ENCODE measurements at places on chromosomes 6 and 20.

- H3K36me3 ChIP-seq, result no peaks in the 10 kb centered on the region
- DNase-seq, result no peak
- H3K4me1 ChIP-seq, result peaks cover 6% of the 10 kb centered on the region
- H3K27ac ChIP-seq, result peak overlapping the region; percentile 50
- H3K27me3 ChIP-seq, result no peaks in the 10 kb centered on the region
Measured at GRCh38 chr6:39335780-39336545, 13.5 kb upstream of the KCNK16 start.

- no peaks in the 10 kb centered on the region for H3K27me3 ChIP-seq
- no peak for DNase-seq
- H3K4me3 ChIP-seq, result no peak overlapping the region
- no peak overlapping the region for H3K27ac ChIP-seq
- no peaks in the 10 kb centered on the region for H3K4me1 ChIP-seq
- no peaks in the 10 kb centered on the region for H3K36me3 ChIP-seq
Measured at GRCh38 chr6:29500594-29500993, 12.8 kb upstream of the MAS1L start.

GRCh38 chr20:9968015-9968414, 66.8 kb upstream of the ANKEF1 start:
- H3K4me3 ChIP-seq, result no peak overlapping the region
- DNase-seq, result no peak
- H3K27me3 ChIP-seq, result no peaks in the 10 kb centered on the region
- H3K36me3 ChIP-seq, result no peaks in the 10 kb centered on the region

DNA sequence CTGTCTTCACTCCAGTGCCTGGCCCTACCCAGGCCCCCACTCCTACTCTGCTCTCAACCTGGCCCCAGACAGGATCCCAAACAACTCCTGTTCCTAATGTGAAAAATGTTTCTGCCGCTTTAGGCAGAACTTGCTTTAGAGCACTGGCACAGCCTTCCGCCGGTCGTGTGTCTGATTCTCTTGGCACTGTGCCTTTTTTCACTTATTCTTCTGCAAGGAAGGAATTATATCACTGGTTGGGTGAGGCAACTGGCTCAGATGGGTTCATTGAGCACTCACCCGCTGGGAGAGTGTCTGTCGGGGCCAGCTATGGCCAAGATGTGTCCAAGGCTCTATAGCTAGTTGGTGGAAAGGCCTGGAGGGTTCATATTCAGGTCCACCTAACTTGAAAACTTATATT, 33.6 kb upstream of the HLA-A start:
- H3K27me3 ChIP-seq, result no peaks in the 10 kb centered on the region
- no peak overlapping the region for H3K27ac ChIP-seq
- H3K4me1 ChIP-seq, result no peaks in the 10 kb centered on the region
- peak; percentile 15 for DNase-seq
- H3K4me3 ChIP-seq, result no peak overlapping the region

GRCh38 chr6:109311471-109311870, 70.8 kb downstream of the CD164 start:
- no peak for DNase-seq
- H3K27me3 ChIP-seq, result no peaks in the 10 kb centered on the region
- H3K4me3 ChIP-seq, result no peak overlapping the region
- H3K36me3 ChIP-seq, result no peaks in the 10 kb centered on the region
- H3K27ac ChIP-seq, result no peak overlapping the region

GRCh38 chr6:111805511-111806164, 67.6 kb downstream of the FYN start:
- H3K4me3 ChIP-seq, result no peak overlapping the region
- no peak overlapping the region for H3K27ac ChIP-seq
- H3K36me3 ChIP-seq, result no peaks in the 10 kb centered on the region
- no peaks in the 10 kb centered on the region for H3K4me1 ChIP-seq
- no peak for DNase-seq

GRCh38 chr6:7232351-7232750, 80.6 kb downstream of the SSR1 start:
- no peak overlapping the region for H3K4me3 ChIP-seq
- no peak overlapping the region for H3K27ac ChIP-seq
- H3K36me3 ChIP-seq, result peaks cover 63% of the 10 kb centered on the region
- no peaks in the 10 kb centered on the region for H3K27me3 ChIP-seq
- no peaks in the 10 kb centered on the region for H3K4me1 ChIP-seq

DNA sequence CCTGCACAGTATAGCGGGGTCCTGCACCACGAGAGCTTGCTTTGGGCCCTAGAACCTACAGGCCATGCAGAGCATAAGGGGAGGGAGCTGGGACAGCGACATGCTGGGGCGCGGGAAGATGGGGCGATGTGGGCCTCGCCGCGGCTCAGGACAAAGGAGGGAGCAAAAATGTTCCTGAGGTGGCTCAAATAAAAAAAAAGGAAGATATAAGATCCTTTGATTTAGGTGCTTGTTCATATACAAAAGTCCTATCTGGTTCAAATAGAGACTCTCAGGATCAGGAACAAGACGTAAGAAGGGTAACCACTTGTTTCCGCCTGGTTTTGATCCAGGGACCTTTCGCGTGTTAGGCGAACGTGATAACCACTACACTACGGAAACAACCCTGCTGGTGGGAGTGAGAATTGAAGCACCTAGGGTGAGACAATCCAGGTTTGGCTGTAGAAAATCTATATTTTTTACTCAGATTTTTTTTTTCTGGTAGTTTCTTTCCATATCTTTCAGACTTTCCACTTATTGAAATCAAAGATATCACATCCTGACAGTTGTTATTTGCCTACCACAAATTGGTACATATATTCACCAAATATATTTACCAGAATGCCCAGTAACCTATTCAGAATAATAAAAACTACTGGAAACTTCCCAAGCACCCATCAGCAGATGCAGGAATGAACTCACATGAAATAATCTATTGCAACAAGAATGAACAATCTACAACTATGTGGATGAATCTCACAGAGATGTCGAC, 177.9 kb upstream of the ZNF184 start:
- no peaks in the 10 kb centered on the region for H3K4me1 ChIP-seq
- H3K27ac ChIP-seq, result no peak overlapping the region
- no peak overlapping the region for H3K4me3 ChIP-seq
- no peaks in the 10 kb centered on the region for H3K36me3 ChIP-seq
- no peaks in the 10 kb centered on the region for H3K27me3 ChIP-seq

GRCh38 chr6:31351401-31352309, 5.3 kb downstream of the HLA-B start:
- H3K36me3 ChIP-seq, result peaks cover 3% of the 10 kb centered on the region
- H3K27me3 ChIP-seq, result no peaks in the 10 kb centered on the region
- no peak overlapping the region for H3K4me3 ChIP-seq
- no peak overlapping the region for H3K27ac ChIP-seq
- no peaks in the 10 kb centered on the region for H3K4me1 ChIP-seq

DNA sequence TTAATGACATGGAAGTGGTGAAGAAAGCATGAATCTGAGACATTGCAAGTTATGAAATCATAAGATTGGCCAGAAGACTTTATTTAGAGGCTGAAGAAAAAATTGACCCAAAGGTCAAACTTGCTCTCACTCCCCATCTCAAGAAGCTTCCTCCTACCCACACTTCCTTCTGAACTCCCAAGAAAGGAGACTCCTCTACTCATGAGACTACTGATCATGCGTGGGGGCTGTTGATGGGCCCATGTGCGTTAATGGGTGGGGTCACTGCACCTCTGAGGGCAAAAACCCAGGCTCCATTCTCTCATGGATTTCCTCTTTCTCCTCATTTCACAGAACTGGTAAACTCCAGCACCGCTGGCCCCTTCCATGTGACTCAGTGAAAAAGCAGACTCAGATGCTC, 470.6 kb upstream of the ARID1B start:
- H3K27ac ChIP-seq, result no peak overlapping the region
- H3K4me3 ChIP-seq, result no peak overlapping the region
- DNase-seq, result no peak
- no peaks in the 10 kb centered on the region for H3K36me3 ChIP-seq
- no peaks in the 10 kb centered on the region for H3K27me3 ChIP-seq

DNA sequence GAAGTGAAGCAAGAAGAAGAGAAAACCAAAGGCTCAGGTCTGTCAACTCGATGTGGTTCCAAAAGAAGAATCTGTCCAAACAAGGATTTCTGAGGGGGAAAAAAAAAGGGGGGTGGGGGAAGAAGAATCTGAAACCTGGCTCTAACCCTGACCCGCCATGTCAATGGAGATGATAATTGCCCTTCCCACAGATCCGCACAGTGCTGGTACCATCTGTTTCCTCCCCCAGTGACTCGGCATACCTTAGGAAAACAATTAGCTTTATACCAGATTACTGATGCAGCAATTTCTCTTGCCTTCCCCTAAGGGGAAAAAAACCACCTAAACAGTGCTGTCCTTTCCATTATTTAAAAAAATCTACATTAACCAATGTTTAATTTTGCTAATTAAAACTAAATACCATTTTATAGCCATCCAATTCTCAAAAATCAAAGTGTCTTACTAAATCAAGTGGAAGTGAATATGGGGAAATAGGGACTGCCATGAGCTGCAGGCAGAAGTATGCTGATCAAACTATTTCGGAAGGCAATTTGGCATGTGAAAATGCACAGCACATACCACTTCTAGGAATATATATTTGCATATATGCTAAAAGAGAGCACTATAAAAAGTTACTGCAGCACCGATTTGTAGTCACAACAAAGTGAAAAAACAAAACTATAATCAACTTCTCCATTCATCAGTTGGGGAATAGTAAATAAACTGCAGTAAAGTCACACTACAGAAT, 46.8 kb downstream of the MAP7 start:
- H3K4me1 ChIP-seq, result no peaks in the 10 kb centered on the region
- H3K27me3 ChIP-seq, result no peaks in the 10 kb centered on the region
- no peak overlapping the region for H3K27ac ChIP-seq
- H3K36me3 ChIP-seq, result no peaks in the 10 kb centered on the region
- no peak for DNase-seq

DNA sequence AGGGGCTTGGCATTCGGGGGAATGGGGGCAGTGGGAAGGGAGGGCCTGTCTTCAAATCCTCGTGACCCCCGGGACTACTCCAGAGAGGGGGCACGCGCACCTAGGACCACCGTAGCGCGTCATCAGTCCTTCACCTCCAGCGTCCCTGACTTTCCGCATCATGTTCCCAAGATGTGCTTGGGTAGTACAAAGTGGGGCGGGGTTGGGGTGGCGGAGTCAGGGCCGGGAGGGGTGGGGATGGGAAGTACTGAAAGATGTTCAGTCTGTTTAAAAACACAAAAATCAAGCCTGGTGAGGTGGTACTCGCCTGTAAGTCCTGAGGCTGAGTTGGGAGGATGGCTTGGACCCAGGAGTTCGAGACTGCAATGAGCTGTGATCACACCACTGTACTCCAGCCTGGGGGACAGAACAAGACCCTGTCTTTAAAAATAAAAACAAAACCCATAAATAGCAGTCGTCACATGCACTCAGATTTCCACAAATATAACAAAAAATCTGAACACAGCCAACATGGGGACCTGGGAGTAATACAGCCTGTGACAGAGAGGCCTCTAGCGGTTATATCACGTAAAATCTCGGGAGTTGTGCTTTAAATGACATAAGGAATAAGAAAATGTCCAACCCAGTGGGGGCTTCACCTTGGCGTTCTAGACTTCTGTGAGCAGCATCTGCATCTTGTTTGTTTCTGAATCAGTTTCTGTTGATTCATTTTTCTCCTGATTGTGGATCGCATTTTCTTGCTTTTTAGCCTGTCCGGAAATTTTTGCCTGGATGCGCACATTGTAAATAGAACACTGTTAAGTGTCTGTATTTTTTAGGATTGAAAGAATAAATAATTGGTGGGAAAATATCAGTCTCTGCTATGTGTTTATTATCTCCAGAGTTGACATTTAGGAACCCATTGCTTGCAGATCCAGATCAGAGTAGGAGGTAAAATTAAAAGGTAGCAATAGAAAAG, 698 bp upstream of the LRP11 start:
- no peaks in the 10 kb centered on the region for H3K36me3 ChIP-seq
- DNase-seq, result no peak
- H3K27me3 ChIP-seq, result no peaks in the 10 kb centered on the region
- H3K27ac ChIP-seq, result peak overlapping the region; percentile 98
